Mammary epithelial cell (primary cell): ENCODE measurements at places on chromosomes 3 and 15. TPM values are rescaled to one million over a fixed set of nuclear protein-coding genes. Genes with fewer than 3 reads are reported as not detected.

- DNase-seq: no peak
Observed at GRCh38 chr3:72606005-72606800, 242.0 kb downstream of the SHQ1 start.

GRCh38 chr3:106491796-106492195 is 623.0 kb upstream of the CBLB start:
- DNase-seq: no peak

DNA sequence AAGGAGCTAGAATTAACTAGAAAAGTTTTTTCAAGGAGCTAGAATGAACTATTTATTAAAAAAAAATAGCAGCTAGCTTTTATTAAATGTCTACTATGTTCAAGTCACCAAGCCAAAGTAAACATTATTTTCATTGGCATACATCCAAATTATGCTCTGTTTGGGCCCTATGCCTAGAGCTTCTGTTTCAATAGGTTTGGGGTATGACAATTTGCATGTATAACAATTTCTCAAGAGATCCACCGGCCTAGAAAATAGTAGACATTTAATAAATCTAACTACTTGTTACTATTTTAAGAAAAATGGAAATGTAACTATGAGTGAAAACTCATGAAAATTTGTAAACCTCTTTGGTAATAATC is 8.0 kb downstream of the GABRR3 start:
- no peak for DNase-seq

DNA sequence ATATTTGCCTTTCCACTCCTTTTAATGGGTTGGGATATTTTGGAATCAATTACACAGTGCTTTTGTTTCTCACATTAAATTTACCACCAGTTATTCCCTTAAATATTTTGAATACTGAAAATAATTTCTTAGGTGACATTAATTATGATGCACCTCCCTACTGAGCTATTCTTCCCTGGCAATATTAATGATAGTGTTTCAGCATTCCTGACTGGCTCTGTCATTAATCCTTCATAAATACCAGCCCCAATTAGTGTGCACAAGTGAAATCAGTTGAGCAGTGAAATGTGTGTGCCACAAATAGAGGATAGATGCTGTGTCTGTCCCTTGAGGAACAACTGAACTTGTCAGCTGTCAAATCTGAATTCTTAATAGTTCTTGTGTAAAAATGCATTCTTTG is 304.0 kb downstream of the CACNA2D3 start:
- DNase-seq: no peak

GRCh38 chr3:131067983-131068382 is 41.3 kb downstream of the NEK11 start:
- no peak for DNase-seq

Gene TM4SF18
- not detected for total RNA-seq

Gene ATP8B4
- 2.2 TPM for total RNA-seq

Gene ACOX2
- not detected in 2 replicates for total RNA-seq

Gene TRAT1
- total RNA-seq: not detected in 2 replicates

Gene GATA2
- total RNA-seq: not detected in 2 replicates

Gene VIPR1
- 21.3 TPM for total RNA-seq

Gene CFAP44
- 4.8 TPM for total RNA-seq
